ENCODE measurements at places on chromosomes 6 and 20.

DNA sequence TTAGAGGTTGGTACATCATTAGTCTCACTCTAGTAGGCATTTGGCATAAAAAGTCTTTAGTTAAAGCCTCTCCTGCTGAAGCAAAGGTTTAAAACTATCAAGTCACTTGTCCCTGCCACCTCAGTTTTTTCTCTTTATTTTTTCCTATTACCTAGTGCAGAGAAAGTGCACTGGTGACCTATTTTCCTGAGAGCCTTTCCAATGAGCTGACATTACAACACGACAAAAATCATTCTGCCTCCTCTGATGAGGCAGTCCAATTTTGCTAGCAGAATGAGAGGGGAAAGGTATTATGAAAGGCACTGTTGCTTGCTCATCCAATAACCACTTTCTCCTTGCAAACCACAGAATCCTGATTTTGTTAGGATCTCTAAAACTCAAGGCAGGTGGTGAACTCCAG lies 73.3 kb upstream of the SGK1 start:
- DNase-seq = no peak

- no peak for DNase-seq
Observed at GRCh38 chr6:5401845-5402738, 140.8 kb downstream of the FARS2 start.

DNA sequence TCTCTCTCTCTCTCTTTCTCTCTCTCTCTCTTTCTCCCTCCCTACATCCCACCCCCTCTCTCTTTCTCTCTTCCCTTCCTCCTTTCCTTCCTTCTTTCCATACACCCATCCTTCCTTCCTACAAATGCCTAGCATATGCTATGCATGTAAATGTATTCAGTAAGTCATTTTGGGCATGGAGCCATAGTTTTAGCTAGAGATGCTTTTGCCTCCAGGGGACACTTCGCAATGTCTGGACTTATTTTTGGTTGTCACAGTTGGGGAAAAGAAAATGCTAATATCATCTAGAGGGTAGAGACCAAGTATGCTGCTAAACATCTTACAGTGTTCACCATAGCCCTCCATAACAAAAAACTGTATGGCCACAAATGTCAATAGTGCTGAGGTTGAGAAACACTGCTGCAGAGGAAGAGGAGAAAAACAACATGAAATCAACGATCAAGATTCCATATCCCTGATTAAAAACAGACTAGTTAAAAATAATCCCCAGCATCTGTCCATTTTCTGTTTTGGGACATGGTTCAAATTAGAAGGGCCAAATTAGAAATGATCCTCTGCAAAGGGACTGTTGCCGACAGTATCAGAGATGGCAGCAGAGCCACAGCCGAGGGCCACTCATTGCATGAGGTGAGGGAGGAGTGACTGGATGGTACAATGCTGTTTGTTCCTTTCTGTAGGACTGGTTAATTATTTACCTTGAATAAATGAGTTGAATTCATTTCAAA lies 152.7 kb downstream of the SH3BGRL2 start:
- no peak for DNase-seq

DNA sequence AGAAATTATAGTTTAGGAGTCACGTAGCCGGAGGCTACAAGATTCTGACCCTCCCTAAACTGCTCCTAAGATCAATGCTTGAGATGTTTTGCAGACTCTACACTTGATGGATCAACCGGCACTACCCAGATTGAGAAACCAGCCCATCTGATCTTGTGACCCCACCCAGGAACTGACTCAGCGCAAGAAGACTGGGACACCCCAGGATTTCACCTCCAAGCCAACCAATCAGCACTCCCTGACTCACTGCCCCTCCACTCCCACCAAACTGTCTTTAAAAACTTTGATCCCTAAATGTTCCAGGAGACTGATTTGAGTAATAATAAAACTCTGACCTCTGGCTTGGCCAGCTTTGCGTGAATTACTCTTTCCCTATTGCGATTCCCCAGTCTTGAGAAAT lies 99.8 kb downstream of the OPRM1 start:
- DNase-seq = no peak

DNA sequence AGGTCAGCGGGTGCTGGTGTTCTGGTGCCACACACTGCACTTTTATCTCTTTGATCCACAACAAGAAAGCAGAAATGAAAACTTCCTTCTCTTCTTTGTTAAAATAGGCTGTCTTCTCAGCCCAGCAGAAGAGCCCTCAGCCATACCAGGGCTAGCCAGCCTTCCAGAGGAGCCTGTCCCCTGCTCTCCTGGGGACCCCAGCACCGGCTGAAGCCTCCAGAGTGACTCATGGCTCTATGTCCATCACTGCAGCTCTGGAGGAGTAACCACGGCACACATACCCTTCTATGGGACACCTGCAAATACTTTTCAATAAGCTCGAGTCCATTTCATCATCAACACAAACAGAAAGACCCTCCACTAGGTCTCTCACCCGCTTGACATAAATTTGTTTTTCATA lies 135.6 kb upstream of the CST7 start:
- DNase-seq = no peak

DNA sequence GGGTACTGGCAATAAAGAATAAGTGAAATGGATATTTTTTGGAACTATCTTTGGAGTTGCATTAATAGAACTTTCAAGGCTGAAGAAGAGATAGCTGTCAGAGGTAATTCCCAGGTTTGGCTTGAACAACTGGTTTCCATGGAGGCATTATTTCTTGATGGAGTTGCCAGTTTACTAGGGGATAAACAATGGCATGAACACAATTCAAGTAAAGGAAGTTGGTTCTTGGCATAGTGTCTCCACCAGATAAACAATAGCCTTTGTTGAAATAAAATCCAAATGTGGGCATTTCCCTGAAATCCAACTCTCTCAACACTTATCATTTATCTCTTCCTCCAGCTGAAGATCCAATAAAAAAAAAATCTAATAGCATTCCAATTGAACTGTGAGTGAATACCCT lies 454.9 kb downstream of the C6orf118 start:
- no peak for DNase-seq

DNA sequence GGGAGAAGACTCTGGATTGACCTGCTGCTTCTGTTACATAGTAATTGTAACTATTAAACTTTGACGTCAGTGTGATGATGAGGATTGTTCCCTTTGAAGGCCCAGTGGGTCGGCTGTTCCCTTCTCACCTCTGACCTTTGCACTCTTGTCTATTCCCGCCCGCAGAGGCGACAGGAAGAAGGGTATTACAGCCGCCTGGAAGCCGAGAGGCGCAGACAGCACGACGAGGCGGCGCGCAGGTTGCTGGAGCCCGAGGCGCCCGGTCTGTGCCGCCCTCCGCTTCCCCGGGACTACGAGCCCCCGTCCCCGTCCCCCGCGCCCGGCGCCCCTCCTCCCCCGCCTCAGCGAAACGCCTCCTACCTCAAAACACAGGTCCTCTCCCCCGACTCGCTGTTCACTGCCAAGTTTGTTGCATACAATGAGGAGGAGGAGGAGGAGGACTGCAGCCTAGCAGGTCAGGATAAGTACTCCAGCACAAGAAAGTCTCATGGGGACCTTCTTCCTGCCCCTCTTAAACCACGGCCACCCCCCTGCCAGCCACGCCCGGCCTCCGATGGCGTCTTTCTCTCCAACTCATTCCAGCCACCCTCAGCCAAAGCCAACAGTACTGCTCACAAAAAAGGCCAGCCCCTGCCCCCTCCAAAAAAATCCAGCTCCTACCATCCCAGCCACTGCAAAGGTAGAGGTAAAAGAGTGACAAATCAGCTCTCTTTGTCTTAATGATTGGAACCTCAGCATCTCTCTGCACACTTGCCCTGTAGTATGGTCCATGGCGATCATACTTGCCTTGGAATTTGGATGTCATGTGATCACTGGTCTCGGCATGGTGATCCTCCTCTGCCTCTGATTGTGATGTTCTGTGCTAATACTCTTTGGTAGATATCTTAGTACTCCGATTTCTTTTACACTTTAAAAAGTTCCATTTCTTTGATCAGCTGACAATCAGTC lies 31.6 kb upstream of the KIF25 start:
- DNase-seq = no peak

DNA sequence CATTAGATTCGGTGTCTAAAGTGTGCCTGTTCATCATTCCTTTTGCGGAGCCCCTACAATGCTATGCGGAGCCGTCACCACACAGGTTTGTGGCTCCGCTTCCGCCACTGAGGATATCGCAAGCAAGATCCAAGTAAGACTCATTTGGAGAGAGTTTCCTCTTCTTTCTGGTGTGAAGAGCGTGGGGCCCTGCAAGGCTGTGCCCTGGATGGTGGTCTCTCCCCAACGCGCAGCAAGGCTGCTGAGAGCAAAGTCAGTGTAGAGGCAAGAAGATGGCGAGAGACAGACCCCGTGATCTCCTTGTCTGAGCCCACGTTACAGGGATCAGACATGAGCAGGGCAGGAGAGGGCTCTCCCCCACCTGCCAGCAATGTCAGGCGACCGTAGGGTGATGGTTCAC lies 96.3 kb upstream of the AFDN start:
- no peak for DNase-seq

DNA sequence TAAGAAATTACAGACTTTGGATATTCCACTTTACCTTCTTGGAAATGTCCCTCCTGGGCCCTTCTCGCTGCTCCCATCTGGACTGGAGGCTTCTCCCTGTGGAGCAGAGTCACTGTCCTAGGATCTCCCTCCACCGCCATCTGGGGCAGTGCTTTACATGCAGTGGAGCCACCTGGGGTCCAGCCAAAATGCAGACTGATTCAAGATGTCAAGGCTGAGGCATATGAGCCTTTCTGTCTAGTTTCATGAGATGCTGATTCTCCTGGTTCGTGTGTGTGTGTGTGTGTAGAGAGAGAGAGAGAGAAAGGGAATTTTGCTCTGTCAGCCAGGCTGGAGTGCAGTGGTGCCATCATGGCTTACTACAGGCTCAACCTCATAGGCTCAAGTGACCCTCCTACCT lies 14.9 kb downstream of the MICA start:
- no peak for DNase-seq

GRCh38 chr6:14100138-14100537 lies 17.4 kb upstream of the CD83 start:
- no peak for DNase-seq

Measured in HEK293T (cell line).